ENCODE measurements at places on chromosomes 3 and 15.

- DNase-seq, result no peak
Observed at GRCh38 chr3:15265655-15266509, 59.8 kb downstream of the CAPN7 start.

DNA sequence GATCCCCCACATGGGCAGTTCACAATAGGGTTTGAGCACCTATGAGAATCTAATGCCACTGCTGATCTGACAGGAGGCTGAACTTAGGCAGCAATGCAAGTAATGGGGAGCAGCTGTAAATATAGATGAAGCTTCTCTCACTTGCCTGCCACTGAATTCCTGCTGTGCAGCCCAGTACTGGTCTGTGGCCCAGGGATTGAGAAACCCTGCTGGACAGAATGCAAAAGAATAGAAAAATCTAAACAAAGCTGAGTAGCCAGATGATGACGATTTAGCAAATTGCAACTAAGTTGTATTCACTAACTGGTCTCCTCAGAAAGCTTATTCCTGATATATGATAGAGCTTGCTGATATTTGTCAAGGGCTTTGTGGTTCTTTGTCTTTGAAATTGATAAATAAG lies 34.3 kb upstream of the APH1B start:
- no peak for DNase-seq

DNA sequence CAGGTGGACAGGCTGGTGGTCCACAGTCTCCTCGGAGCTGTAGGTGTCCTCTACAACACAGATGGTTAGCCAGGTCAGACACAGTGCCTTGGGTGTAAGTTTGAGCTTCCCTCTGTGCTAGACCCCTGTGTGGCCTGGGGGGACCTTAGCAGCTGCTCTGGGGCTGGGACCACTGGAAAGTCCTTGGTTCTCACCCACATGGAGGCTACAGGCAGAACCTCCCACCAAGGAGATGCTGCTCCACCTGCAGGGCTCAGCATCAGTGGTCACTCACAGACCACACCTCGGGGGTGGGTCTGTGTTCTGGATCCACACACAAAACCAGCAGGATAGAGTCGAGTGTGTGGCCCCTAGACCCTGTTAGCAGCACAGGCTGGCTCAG lies 8.4 kb downstream of the RASL12 start:
- DNase-seq, result no peak

DNA sequence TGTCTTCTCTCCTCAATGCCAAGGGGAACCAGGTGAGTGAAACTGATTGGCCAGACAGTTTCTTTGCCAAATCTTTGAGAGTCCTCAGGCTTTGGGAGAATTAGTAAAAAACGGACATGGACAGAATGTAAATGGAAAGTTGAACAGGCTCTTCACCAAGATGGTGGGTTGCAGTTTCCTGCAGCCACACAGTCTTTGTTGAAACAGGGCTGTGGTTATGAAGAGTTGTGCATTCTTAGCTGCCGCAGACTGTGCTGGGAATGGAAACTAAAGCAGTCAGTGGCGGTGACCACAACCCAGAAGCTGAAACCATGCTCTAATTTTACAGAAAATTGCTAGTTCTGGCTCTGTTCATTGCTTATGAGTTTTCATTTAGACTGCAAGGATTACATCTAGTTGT lies 42.1 kb upstream of the TASOR start:
- no peak for DNase-seq

- no peak for DNase-seq
Observed at GRCh38 chr3:98705694-98706093, 57.4 kb upstream of the ST3GAL6 start.

DNA sequence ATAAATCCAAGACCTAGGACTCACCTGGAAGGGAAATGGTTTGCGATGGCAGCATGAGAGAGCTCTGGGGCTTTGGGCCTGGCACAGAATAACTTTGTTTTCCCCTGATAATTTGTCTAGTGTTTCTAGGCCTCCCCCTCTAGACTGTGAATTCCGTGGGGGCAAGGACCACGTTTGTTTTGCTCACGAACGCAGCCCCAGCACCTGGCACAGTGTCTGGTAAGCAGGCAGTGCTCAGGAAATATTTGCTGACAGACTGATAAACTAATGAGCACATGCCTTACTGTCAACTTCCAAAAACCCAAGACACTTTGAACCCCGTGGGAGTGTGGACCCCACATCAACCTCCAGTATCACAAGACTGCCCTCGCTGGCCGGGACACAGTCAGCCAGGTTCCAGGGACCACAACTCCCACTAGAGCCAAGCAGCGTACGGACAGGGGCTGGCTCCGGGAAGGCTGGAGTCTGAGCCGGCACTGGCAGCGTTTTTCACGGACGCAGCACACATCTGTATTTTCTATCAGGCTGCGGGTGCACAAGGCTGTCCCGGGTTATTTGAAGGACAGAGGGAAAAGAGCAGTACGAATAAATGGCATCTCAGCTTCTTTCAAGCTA lies 146.5 kb downstream of the XXYLT1 start:
- DNase-seq, result no peak

DNA sequence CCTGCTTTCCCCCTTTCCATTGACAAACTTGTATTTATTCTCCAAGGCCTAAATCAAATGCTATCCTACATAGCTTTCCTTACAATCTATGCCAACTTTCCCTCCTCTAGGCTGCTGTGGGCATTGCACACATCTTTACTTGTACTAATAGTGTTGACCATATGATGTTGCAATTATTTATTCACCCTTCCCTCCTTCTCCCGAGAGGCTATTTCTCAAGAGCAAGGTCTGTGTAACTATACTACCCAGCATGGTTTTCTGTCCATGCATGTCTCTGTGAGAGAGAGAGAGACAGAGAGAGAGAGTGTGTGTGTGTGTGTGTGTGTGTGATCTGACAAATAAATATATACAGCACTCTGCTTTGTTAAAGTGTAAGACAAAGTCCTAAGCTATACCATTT lies 63.8 kb downstream of the GTPBP8 start:
- DNase-seq, result no peak

DNA sequence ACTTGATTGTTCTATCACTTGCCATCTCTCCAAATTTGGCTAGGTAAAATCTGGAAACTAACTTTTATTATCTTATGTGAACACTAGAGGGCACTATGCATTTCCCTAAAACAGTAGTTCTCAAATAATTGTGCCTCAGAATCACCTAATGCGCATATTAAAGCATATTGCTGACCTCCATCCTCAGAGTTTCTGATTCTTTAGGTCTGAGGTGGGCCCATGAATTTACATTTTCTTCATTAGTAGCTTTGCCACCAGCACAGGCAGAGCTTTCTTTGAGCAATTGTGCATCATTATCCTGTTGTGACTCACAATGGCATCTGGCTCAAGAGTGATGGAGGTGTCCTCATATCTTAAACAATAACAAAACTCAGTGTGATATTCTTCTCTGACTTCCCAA lies 17.5 kb upstream of the BCHE start:
- no peak for DNase-seq

GRCh38 chr15:23877502-23878412 lies 190.7 kb upstream of the NDN start:
- no peak for DNase-seq
